GDM1 (cell line): ENCODE measurements at places on chromosomes 5 and 9.

GRCh38 chr5:50744776-50745175 lies 78.3 kb downstream of the PARP8 start:
- no peak for DNase-seq

- DNase-seq = no peak
Measured at GRCh38 chr5:67578011-67578410, 381.4 kb upstream of the CD180 start.

DNA sequence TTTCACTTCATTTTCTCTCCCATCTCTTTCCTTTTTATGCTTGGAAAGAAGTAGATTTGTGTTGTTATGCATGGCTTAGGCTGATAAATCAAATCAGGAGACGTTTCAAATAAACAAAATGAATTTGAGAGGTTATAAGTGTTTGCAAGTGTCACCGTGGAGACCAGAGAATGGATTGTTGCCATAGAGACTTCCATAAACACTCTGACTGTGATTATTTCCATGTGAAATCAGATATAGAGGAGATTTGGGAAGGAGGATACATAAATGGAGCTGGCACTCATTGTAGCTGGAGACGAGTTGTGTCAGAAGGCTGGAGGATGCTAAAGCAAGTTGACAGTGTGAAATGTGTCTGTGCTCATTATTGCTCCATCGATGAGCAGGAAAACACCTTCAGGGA lies 84.2 kb upstream of the PCSK1 start:
- no peak for DNase-seq

DNA sequence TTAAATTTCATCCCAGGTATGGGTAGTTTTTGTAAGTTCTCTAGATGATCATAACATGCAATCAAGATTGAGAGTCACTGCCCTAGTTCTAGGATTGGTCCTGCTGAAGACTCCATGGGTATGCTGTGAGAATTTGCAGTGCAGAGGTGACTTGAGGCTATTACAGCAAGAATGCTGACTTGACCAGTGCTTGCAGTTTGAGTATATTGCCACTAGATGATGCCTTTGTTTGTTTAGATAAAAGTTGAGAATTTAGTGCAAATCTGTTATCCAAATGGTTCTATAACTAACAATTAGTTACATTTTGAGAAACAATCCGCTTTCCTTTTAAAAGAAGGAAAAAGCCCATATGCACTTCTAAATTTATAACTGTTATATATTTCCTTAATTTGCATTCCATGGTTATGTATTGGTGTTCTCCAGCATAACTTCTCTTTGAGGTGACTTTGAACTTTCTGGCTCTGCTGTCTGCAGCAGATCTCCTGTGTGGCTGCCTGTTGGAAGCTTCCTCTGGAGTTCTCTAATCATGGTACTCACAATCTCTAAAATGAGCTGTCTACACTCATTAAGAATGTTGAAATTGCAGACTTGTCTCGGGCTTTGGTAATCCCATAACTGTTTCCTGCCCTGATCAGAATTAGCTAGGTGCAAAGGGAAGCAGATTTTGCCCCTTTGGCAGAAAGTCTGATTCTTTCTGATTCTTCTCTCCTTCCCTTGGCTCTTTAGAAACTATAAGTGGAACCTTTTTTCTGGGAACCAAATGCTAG lies 24.9 kb downstream of the MELK start:
- no peak for DNase-seq

- no peak for DNase-seq
Measured at GRCh38 chr5:153783362-153783658, 255.4 kb downstream of the FAM114A2 start.

DNA sequence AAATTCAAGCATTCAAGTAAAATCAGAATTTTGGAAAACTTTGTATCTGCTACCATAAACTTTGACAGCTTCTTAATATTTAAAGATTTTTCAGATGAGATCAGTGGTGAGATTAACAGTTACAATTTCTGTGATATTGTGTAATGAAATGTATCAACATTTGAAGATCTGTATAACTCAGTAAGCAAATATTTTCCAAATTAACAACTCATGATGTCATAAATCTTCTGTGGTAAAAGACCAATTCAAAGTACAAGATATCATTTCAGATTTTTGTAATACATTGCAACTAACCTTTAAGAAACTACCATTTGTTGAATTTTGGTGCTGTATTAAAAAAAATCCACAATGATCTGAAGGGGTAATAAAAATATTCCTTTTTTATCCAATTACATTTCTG lies 352.2 kb downstream of the KIAA0825 start:
- no peak for DNase-seq

- DNase-seq = no peak
Measured at GRCh38 chr9:137222190-137223077, at the start of gene RNF208. TSS of gene RNF208 (minus strand) at chr9:137222240. CDS start at chr9:137221212, 1,028 bp downstream.

- no peak for DNase-seq
Measured at GRCh38 chr9:115422932-115423440, 305.0 kb upstream of the TNC start.

DNA sequence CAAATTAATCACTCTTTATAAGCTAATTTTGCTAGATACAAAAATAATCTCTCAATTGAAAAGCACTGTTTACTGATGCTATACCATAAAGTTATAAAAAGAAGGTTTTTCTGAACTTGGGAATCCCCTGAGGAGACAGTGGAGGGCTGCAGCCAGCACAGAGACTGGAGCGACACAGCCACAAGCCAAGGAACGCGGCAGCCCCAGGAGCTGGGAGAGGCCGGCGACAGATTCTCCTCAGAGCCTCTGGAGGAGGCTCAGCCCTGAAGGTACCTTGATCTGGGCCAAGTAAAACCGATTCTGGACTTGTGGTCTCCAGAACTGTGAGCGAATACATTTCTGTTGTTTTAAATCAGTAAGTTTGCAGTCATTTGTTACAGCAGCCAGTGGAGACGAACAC lies 3.7 kb downstream of the GFPT2 start:
- no peak for DNase-seq

DNA sequence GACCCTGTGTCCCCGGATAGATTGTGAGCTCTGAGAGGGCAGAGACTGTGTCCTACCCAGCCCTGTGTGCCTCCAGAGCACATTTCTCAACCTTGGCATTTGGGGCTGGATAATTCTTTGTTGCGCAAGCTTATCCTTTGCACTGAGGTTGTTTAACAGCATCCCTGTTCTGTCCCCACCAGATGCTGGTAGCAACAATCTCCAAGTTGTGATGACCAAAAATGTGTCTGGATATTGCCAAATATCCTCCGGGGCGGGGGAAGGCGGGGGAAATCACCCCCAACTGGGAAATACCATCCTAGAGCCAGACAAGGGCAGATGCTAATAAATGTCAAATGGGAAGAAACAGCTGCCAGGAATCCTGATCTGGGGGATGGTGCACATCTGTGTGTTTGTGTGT lies 24.0 kb upstream of the TNIP1 start:
- no peak for DNase-seq

DNA sequence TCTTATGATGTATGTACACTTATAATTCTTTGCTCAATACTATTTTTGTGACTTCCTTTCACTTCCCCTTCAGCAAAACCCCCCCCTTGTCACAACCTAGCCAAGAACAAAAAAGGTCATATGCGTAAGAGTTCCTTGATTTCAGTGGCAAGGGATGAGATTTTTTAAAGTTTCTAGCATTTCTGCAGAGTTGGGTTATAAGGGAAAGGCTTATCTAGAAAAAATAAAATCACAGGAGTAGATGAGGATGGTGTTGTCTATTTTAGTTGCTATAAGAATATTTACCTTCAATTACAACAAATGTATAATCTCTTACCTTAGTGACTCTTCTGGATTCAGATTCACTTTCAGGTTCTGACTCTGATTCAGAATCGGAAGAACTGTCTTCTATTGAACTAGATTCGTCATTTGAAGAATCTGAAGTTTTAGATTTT lies 184.6 kb downstream of the AP3B1 start:
- no peak for DNase-seq

DNA sequence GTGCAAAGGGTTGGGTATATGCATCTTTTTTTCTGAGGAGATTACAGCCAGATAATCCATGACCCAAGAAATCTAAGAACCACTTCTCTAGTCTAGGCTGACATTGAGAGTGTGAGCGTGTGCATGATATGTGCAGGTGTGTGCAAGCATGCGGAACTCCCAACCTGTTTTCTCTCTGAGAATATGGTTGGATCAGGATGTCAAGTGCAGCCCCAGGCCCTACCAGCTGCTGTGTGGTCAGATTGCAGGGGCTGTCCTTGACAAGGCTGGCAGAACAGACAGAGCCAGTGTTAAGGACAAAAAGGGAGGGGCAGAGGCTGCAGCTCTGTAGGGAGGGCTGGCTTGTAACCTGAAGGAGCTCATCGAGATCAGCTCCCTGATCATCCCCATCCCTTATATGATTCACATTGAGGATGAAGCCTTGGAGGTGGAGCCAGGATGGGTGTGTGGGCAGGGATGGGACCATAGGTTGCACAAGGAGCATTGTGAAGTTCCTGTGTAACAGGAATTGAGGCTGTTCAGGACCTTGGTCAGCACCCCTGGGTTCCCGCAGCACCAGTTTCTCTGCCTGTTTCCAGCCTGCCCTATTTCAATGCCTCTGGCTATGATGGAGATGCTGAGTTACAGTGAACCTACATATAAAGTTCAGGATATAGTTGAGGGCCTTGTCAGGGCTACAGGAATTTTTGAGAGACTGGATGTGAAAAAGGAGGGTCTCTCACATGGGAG lies 52.6 kb upstream of the ARAP3 start:
- no peak for DNase-seq

GRCh38 chr5:96893342-96893741 lies 17.0 kb downstream of the ERAP2 start:
- DNase-seq = no peak

GRCh38 chr9:69325409-69326212 lies 596 bp downstream of the ENTREP1 start:
- no peak for DNase-seq

GRCh38 chr5:86542532-86542931 lies 75.2 kb upstream of the COX7C start:
- DNase-seq = no peak

- no peak for DNase-seq
Measured at GRCh38 chr5:8320244-8320643, 451.3 kb downstream of the MTRR start.

DNA sequence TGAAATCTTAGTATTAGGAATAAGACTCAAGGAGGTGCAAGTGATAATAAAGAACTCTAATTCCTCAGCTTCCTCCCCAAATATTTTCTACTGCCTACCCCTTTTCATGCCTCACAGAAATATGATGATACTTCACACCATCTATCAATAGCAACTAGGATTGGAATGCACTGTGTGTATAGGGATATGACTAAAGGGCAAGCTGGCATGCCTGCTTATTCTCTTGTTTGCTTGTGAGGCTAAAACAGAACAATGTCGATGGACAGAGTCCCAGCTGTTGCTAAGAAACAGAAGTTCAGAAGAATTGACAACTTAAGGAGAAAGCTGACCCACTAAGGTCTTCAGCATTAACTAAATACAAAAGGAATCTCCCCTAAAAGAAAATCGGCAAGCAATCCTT lies 9.7 kb upstream of the CHD1 start:
- no peak for DNase-seq

DNA sequence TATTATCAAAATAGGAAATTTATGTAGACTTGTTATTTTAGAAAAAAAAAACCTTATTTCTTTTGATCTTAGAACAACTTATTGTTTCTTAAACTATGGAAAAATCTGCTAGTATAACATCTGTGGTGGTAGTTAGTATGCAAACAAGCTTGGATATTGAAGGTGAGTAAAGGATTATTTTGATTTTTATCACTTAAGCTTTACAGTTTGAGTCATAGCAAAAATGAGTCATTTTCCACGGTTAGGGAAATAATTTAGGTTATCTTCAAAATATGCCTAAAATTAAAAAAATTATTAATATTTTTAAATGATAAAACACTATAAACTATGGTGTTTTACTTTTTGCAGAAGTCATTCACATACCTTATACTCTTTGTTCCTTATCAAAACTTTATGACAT lies 107.2 kb upstream of the DHFR start:
- DNase-seq = no peak

DNA sequence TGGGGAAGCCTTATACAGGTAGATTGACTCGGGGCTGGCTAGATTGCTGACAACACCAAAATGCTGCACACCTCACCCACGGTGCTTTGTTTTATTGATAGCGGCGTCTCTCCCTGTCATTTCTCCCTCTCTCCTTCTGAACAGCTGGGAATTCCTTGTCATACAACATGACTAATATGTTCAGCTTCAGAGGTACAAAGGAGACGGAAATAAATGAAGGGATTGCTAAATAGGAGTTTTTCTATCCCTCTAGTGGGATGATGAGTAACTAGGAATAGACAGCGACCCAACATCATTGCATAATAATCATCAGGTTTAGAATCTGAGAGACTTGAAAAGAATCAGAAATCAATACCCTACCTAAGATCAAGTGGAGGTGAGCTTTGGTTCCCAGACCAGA lies 337.7 kb upstream of the PANK3 start:
- DNase-seq = no peak

- no peak for DNase-seq
Measured at GRCh38 chr5:39106322-39106721, 32.1 kb upstream of the RICTOR start.

DNA sequence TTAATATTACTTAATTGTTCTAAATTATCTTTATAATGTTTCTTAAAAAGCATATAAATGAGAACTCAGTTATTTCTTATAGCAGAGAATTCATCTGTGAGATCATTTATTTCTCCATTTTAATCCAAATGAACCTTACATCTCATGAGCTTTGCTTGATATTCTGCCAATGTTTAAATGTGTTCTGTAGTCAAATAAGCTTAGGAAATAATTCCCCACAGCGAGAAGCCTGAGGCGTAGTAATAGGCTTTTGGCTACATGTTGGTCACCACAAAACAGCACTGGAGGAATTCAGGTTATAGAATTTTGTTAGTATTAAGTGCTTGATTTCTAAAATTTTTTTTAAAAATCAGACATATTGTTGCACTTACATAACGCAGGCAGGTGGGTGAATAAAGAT lies 585.3 kb upstream of the RORB start:
- no peak for DNase-seq

DNA sequence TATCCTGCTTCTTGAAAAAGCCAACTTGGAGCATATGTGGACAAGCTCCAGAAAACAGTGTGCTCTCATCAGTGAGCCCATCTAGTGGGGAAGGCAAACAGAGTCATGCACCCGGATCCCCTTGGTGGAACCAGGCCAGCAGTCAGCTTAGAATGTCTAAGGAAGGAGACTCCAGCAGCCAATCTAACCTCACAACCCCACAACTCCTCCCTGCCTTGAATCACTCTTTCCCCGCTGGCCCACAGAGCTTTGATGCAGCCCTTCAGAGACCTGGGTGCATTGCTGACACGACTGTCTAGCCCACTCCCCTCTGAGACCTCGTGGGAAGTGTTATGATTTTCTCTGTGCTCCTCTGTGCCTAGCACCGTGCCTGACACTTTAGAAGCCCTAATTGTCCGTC lies 623.7 kb downstream of the BNC2 start:
- DNase-seq = no peak

DNA sequence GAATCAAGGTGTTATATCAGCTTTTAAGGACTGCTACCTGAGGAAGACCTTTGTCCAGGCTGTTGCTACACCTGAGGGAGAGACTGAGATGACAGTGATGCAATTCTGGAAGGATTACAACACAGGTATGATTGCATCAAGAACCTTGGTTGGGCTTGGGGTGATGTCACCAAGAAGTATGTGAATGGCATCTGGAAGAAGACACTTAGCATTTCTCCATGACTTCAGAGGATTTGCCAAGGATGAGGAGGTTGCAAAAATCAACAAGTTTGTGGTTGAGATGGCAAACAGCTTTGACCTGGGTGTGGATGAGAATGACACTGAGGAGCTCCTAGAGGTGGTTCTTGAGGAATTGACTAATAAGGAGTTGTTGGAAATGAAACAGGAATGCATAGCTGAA lies 67.9 kb upstream of the PANK3 start:
- DNase-seq = no peak

- no peak for DNase-seq
Measured at GRCh38 chr9:532707-533106, 308.8 kb upstream of the DMRT1 start.

GRCh38 chr5:126395605-126396004 lies 27.6 kb upstream of the GRAMD2B start:
- no peak for DNase-seq
